ENCODE measurements at places on chromosomes 16 and 17.

GRCh38 chr16:87648236-87648635, 45.9 kb downstream of the JPH3 start:
- DNase-seq: no peak

DNA sequence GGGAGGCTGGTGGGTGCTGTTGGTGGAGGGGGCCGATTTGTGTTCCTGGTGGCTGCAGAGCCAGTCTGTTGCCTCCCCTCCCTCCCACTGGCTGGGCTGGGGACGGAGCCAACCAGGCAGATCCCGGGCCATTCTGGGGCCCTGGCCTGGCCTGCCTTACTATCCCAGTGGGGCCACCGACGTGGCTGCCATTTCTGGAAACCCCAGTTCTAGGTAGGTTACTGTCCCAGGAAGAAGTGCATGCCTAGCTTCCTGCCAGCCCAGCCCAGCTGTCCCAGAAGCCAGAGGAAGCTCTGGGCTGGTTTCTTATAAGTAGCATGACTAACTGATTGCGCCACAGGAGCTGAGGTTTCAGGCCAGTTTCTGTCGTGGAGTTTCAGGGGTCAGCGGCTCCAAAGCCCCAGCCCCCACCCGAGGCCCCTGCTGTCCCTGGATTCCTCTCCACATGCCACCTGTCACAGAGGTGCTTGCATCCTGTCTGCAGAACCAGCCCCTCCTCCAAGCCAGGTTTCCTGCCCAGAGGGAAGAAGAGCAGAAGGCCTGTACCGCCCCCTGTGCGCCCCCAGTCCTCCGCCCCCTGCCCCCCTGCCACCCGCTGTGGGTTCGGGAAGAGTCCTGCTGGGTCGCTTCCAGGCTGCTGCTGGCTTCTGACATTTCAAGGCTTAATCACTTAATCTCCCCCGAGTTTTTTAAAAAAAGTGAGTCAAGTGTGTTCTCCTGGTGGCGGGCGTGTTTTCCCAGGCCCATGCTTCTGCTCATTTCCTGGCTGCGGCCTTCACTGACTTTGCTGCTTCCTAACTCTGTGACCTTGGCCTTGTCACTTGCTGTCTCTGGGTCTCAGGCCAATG, 13.2 kb downstream of the IL4R start:
- DNase-seq: no peak

- no peak for DNase-seq
These were observed 2.3 kb downstream of the RPUSD1 start for GRCh38 chr16:785563-786535.

DNA sequence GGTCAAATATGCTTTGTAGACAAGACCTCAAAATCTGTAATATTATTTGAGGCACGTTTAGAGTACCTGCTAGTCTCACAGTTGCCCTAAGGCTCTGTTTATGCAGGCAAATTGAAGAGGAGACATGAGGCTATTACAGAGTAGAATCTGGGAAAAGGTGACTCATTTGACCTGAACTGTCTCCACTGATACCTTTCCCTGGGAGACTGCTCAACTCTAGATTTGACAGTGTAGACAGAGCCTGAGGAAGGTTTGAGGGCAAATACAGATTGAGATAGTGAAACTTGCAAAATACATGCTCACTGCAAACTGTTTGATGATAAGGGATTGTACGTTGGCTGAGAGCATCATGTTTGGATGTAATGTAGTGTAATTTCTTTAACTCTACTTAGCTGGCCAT, 1266.6 kb upstream of the CDH8 start:
- DNase-seq: no peak

DNA sequence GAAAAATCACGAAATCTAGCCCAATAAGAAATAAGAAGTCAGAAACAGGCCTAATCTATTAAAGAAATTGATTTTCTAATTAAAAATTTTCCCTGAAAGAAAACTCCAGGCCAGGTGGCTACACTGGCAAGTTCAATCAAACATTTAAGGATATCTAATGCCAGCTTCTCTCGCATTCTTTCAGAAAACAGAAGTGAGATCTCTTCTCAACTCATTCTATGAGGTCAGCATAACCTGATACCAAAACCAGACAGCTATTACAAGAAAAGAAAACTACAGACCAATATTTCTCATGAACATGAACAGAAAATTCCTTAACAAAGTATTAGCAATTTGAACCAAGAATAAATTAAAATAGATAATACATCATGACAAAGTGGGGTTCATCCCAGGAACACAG, 52.4 kb downstream of the AXIN2 start:
- DNase-seq: no peak

GRCh38 chr17:45888392-45888791, 6.0 kb upstream of the MAPT start:
- DNase-seq: no peak

- no peak for DNase-seq
These were observed 841 bp downstream of the C16orf89 start for GRCh38 chr16:5064915-5065314.

- no peak for DNase-seq
These were observed 10.5 kb downstream of the YPEL2 start for GRCh38 chr17:59341922-59342321.

- no peak for DNase-seq
These were observed 10.8 kb downstream of the SSH2 start for GRCh38 chr17:29918922-29919856.

- DNase-seq: no peak
These were observed 33.9 kb downstream of the MYH11 start for GRCh38 chr16:15822957-15823356.

GRCh38 chr17:6506679-6507231, 49.6 kb downstream of the PITPNM3 start:
- DNase-seq: peak; percentile 79

- DNase-seq: no peak
These were observed 30.0 kb downstream of the SDK2 start for GRCh38 chr17:73614256-73614655.

- DNase-seq: no peak
These were observed 22.8 kb downstream of the G6PC3 start for GRCh38 chr17:44093231-44093900.

- no peak for DNase-seq
These were observed 226.4 kb upstream of the MON1B start for GRCh38 chr16:76964464-76965154.

DNA sequence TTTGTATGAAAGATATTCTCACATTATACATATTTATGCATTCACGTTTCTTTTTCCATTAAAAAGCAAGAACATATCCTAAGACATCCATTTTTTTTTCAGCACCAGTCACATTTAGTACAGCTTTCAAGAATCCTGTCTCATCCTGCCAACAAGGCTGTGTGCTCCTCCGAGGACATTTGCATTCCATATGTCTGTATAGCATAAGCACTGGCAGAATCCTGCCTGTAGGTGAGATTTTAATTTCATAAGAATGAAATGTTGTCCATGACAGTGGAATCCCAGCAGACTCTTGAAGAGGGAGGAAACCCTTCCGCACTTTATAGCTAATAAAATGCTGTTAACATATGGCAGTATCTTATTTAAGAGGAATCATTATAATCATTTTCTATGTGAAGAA, 2.9 kb upstream of the PMP22 start:
- DNase-seq: no peak

DNA sequence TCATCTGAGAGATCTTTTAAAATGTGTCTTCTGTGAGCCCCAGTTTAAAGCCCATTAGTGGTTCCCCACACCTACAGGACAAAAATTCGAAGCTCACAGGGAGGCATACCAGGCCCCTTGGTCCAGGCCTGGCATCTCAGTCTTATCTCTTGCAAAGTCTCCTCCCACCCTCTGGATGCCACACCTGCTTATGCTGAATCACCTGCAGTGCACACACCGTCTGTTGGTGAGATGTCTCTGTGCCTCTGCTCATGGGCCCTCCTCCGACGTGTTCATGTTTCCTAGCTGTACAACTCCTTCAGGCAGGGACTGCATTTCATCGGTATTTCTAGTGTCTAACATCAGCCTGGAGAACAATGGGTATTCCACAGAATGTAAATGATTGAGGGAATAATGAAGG, 41.6 kb downstream of the RNF157 start:
- DNase-seq: no peak

DNA sequence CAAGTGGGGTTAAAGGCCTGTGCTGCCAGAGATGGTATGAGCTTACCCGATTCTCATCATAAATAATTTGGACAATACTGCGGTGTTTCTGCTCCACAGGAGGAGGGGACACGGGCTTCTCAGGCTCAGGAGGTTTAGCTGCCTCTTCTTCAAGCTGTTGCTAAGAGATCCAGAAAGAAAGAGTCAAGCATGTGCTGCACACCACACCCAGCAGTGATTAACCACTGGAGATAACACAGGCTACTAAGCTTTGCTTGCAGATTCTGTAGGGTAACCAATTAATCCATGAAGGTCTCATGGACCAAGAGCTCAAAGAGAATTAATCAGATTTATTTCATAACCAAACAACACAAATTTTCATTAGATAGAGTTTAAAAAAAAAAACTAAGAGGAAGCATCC, 56.6 kb downstream of the NCOR1 start:
- no peak for DNase-seq

GRCh38 chr16:22375117-22375962, 921 bp upstream of the CDR2 start:
- no peak for DNase-seq

DNA sequence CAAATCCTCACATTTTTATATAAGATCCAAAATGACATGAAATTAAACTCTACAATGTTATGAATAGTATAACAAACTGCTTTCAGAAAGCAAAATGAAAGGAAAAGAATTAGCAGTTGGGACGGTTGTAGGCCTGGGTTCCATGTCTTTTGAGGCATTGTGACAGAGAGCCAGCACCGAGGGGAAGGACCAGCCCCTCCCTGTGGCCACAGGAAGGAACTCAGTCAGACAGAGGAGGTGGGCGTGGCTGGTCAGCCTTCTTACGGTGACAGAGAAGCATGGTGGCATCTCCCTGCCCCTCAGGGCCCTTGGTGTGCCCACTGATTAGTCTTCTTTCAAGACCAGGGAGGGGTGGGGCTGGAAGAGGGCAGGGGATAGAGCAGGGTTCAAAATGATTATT, 5.7 kb downstream of the ZNF319 start:
- no peak for DNase-seq

GRCh38 chr17:68205251-68205807, 42.5 kb upstream of the AMZ2 start:
- DNase-seq: peak; percentile 36

DNA sequence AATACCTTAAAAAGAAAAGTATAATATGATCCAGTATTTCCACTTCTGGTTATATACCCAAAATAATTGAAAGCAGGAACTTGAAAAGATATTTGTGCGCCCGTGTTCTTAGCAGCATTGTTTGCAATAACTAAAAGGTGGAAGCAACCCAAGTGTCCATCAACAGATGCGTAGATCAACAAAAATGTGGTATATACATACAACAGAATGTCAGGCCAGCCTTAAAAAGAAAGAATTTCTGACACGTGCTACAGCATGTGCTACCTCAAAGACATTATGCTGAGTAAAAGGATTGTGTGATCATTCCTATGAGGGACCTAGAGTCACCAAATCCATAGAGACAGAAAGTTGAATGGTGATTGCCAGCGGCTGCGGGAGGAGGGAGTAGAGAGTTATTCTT, 133.1 kb downstream of the SPECC1 start:
- no peak for DNase-seq

GRCh38 chr17:48483471-48484131, 47.2 kb downstream of the HOXB1 start:
- peak; percentile 98 for DNase-seq

GRCh38 chr17:37736428-37736827, 8.4 kb downstream of the HNF1B start:
- DNase-seq: no peak

GRCh38 chr17:50184611-50185398, 16.6 kb downstream of the COL1A1 start:
- no peak for DNase-seq

DNA sequence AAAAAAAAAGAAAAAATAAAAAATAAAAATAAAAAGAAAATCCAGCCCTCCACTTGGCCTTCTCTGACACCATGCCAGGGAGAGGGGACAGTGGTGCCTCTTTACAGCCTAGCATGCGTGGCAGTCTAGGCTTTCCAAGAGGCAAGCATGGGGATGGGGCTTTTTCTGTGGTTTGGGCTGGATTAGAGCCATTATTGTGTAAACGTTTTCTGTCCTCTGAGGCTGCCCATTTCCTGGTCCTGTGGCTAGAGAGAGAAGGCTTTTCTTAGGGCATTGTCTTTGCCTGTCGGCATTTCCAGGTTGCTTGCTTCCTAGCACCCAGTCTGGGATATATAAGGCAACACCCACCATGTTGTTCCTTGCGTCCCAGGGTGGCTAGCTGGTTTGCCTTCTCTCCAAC, 2.7 kb upstream of the DHRS7B start:
- DNase-seq: no peak

DNA sequence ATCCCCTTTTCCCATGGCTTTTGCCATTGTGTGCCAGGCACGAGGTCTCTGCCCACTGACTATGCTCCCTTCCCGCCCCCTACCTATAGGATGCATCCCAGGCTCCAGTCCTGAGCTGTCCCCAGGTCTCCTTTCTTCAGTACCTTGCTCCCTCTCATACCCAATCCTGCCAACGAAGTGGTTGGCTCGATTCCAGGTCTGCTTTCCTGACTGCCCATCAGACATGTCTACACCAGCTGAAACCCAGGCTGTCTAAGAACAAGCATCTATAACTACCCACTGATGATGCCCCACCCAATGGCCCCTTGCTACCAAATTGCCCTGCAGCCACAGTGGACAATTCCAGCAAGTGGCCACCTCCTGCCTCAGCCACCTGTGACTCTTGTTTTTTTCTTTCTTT, 479.1 kb downstream of the SOX9 start:
- DNase-seq: no peak

GRCh38 chr16:17213025-17213424, 257.7 kb downstream of the XYLT1 start:
- no peak for DNase-seq

GRCh38 chr16:79229361-79229760, 371.2 kb downstream of the MAF start:
- no peak for DNase-seq

DNA sequence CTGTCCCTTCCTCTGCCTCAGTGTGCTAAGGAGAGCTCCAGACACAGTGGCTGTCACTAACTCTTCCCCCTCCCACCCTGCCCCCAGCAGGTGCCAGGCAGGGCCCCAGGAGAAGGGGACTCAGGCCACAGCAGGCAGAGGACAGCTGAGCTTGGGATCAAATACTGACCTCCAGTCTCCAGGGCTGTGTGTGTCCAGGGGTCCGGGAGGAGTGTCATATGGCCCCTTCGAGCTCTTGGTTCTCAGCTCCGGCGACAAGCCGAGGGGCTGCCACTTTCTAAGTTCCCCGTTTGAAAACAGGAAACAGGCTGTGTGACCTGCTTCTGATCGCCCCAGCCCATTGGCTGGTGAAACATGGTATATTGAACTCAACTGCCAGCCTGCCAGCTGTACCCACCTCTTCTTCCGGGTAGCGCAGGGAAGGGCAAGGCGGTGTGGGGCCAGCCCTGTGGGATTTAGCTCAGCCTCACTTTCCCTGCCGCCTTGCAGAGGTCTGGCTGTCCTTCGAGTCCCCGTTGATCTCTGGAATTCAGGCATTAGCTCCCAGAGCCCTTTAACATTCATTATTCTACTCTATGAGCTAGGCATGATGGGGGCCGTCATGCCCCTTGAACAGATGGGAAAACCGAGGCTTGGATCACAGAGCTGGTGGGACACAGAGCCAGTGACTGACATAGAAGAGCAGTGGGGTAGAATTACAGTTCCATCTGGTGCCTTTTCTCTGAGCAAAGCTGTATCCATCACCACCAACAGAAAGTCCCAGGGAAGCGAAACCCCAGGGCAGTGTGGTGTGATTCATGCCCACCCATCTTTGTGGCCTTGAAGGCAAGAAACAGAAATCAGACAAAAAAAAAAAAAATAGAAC, at the start of gene SNX20:
Gene SNX20 (minus strand): TSS at position 292 of the 865 bp plus-strand sequence. CDS start 3,786 bp downstream, outside the sequence.
- no peak for DNase-seq

Measured in HS-27A (cell line).